ENCODE measurements at places on chromosomes 13 and 19.
A peak's percentile ranks its signal among the peaks of the same experiment; 100 is the strongest.

- DNase-seq, result no peak
Measured at GRCh38 chr13:39200249-39200910, 162.1 kb downstream of the NHLRC3 start.

- no peak for DNase-seq
Measured at GRCh38 chr13:107367258-107367657, 799.3 kb upstream of the ARGLU1 start.

- peak; percentile 47 for DNase-seq
Measured at GRCh38 chr19:9793071-9793591, 24.6 kb upstream of the ZNF846 start.

- DNase-seq, result no peak
Measured at GRCh38 chr13:27592865-27593264, 27.5 kb downstream of the LNX2 start.

DNA sequence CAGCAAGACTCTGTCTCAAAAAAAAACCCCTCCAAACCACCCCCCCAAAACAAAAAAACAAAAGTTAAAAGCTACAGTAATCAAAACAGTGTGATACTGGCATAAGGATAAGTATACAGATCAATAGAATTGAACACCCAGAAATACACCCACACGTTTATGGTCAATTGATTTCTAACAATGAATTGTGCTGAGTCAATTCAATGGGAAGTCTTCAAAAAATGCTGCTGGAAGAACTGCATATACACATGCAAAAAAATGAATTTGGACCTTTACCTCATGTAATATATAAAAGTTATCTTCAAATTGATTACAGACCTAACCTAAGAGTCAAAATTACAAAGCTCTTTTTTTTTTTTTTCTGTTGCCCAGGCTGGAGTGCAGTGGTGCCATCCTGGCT lies 19.8 kb upstream of the NAPA start:
- no peak for DNase-seq

DNA sequence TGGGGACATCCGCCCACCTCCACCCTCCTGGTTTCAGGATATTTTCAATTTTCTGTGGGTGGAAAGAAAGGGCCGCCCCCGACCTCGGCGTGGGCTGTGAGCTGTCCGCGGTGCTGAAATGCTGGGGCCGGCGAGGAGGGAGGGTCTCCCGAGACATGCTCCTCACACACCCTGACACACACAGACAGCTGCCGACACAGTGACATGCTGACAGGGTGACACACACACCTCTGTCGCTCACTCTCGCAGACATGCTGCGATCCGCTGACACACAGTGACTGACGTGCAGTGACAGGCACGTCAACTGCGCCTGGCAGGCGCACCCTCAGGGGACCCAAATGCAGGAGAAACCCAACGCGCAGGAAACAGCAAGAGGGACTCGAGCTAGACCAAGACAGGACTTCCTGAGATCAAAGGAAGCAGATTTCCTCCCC lies 25.1 kb upstream of the MEIS3 start:
- no peak for DNase-seq

DNA sequence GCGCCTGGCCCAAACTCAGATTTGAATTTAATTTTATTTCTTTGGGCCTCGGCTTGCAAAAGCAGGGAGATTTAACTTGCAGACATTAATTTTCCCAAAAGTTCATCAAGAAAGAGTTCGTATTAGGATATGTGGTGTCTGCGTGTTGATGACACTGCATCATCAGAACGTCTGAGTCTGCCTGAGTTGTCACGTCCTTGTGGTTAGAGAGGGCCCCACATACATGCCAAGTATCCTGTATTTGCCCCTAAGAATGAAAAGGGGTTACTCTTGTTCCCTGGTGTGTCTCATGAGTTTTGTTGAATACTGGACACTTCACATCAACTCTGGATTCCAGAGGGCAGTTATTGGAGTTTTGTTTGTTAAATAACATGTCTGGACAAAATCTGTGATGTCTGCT lies 5.6 kb upstream of the TEX29 start:
- no peak for DNase-seq

GRCh38 chr13:97327086-97327485 lies 105.0 kb downstream of the MBNL2 start:
- DNase-seq, result no peak

DNA sequence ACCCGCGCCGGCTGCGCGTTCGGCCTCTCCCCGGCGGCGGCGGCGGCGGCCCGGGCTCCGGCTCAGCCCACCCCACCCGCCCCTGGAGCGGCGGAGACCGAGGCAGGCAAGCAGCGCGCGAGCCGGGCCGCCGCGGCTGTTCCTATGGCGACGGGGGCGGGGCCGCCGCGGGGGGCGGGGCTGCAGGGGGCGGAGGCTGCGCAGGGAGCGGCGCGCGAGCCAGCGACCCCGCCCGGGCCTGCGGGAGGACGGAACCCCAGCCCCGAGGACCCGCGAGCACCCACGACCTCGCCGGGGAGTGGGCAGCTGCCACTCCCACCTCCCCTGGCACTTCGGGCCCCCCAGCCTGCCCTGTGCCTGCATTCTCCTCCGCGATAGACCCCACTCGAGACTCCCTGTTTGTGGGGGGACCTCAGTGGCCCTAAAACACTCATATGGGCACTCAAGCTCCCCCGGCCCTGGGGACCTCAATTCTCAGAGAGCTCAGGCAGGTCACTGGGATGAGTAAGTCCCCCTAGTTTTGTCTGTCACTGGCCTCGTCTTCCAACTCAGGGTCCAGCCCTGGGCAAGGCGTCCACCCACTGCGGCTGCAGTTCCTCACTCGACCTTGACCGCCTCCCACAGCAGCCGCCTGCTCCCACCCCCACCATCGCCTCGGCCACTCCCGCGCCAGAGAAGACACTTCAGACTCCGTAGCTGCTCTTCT lies at the start of gene CTXN1:
Gene CTXN1, minus strand, starts transcription at position 115 of the 706 bp plus-strand sequence. CDS start 597 bp downstream, outside the sequence.
- DNase-seq, result peak; percentile 57

GRCh38 chr19:4425537-4425936 lies 23.1 kb downstream of the CHAF1A start:
- no peak for DNase-seq

DNA sequence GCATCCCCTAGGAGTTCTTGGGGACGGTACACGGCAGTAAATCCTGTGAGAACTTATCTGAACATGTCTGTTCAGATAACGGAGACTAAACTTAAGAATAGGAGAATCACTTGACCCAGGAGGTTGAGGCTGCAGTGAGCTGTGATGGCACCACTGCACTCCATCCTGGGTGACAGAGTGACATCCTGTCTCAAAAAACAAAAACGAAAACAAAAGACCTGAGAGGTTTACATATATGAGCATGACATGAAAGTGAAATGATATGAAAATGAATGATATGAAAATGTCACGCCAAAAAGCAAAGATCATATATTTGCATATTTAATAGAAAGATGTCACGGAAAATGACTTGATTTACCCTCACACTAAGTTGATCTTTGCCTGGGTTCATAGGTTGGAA lies 5.8 kb downstream of the ZNF175 start:
- DNase-seq, result no peak

GRCh38 chr19:14023404-14024235 lies 4.3 kb upstream of the RLN3 start:
- no peak for DNase-seq

DNA sequence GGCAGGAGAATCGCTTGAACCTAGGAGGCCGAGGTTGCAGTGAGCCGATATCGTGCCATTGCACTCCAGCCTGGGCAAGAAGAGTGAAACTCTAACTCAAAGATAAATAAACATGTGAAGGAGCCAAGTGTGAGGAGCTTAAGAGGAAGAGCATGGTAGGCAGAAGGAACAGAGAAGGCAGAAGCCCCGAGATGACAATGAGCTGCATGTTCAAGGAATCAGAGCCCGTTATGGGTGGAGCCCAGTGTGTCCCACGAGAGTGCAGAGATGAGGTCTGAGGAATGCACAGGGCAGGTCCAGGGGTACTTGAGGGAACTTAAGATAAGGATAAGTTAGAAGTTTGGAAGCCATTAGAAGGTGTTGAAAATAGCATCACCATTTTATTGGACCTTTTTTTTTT lies 716 bp downstream of the FPR2 start:
- DNase-seq, result no peak

- no peak for DNase-seq
Measured at GRCh38 chr13:49733181-49733951, 42.1 kb upstream of the EBPL start.

- DNase-seq, result no peak
Measured at GRCh38 chr13:26446751-26447150, 110.7 kb upstream of the WASF3 start.

- DNase-seq, result no peak
Measured at GRCh38 chr19:2136796-2137195, 14.6 kb downstream of the AP3D1 start.

- DNase-seq, result no peak
Measured at GRCh38 chr13:65829241-65830008, 1400.7 kb downstream of the PCDH9 start.

GRCh38 chr19:17495639-17496296 lies 15.7 kb upstream of the PGLS start:
- DNase-seq, result no peak

- no peak for DNase-seq
Measured at GRCh38 chr19:47714339-47714738, 1.1 kb downstream of the EHD2 start.

DNA sequence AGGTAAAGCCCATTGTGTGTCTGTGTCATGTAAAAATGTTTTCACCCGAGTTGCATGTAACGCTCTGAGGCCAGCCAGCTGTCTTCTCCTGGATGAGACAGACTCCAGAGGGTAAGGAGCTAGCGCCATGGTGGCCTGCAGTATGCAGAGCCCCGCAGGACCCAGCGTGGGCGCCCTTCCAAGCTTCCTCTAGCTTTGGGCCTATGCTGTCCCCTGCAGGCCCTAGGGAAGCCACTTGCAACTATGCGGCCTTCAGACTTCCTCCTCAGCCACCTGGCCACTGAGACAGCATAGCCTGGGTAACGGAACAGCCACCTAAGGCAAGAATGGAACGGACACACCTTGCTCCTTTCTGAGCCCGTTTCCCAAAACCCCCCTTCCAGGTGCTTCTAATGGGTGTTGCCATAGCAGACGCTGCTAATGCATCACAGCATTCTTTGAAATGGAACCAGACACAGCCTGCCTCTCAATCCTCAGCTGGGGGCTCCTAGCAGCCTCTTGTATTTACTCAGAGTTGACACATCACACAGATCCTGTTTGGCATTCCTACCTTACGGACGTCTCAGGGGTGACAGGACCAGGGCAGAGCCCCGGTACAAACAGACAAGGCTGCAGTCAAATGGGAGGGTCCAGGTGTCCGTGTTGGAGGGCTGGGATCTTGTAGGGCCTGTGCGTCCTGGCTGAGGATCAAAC lies 6.2 kb downstream of the FAM32A start:
- DNase-seq, result no peak

DNA sequence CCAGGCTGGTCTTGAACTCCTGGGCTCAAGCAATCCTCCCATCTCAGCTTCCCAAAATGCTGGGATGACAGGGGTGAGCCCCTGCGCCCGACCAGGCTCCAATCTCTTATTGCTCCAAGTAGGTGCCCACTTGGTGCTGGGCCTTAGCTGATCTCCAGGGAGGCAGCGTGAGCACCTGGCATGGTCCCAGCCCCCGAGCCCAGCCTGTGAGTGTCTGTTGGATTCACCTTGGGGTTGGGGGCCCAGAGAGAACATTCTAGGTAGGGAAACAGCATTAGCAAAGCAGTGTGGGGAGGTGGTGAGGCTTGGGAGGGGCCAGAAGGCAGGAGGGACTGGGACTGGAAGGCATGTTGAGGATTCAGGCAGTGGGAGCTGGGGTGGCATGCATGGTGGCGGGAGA lies 45.5 kb downstream of the DNM2 start:
- DNase-seq, result no peak

GRCh38 chr13:112067116-112067741 lies at the start of gene SOX1:
Gene SOX1, plus strand, starts transcription at chr13:112067149. Its CDS starts 510 bp downstream, at chr13:112067659.
- no peak for DNase-seq

- DNase-seq, result no peak
Measured at GRCh38 chr19:35093430-35093829, 22.2 kb upstream of the FXYD3 start.

- no peak for DNase-seq
Measured at GRCh38 chr19:9009431-9009830, 778 bp downstream of the MUC16 start.

DNA sequence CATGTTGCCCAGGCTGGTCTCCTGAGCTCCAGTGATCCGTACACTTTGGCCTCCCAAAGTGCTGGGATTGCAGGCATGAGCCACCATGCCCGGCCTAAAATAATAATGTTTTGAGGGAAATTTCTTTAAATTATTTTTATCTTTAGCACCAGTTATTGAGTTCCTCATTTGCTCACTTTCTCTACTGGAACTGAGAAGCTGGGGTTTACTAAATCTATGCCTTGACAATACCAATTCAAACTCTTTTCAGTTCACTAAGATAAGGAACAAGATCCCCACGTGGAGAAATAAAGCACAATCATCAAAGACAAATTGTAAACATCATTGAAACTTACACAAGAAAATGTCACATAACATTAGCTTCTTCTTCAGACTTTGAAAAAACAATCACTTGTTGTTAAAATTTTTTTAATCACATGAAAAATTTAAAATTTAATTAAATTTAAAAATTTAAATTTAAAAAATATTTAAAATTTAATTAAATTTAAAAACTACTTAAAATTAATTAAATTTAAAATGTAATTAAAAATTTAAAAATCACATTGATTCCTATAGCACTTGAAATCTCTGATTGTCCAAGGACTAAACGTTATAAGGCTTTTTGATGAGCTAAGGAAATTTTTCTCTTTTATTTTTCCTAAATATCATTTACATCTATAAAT lies 25.2 kb upstream of the XPO4 start:
- no peak for DNase-seq

DNA sequence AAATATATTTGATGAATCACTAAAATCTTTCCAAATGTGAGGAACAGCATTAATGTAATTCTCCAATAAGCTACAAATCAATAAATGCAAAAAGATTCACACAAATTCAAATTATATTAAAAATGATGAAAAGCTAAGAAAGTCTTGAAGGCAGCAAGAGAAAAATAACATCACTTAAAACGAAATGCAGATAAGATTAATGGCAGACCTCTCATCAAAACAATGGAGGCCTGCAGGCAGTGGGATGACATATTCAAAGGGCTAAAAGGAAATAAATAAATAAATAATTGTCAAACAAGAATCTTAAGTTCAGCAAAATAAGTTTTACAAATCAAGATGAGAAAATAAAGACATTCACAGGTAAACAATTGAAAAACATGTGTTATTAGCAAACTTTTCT lies 952.1 kb downstream of the SLITRK6 start:
- no peak for DNase-seq

DNA sequence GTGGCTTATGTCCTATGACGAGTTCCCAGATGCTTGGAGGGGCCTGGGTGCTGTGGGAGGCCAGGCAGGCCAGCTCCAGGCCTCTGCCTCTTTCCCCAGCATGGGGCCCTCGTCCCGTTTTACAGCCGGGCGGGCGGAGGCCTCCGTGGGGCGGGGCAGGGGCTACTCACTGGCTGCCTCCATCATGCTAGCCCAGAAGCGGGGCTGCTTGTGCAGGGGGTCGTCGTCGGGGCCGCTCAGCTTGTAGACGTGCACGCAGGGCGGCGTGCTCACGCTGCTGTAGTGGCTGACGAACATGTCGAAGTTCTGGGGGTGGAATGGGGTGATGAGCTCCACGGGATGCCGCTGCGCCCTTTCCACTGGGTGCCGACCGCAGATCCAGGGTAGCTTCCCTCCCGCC lies 18.4 kb upstream of the MYDGF start:
- DNase-seq, result no peak

- DNase-seq, result no peak
Measured at GRCh38 chr13:20669162-20669561, 34.3 kb upstream of the IL17D start.

GRCh38 chr19:11766597-11767591 lies at the start of gene ZNF441:
Gene ZNF441, plus strand, starts transcription at chr19:11767000. Its CDS starts 194 bp downstream, at chr19:11767194.
- peak; percentile 89 for DNase-seq

GRCh38 chr13:113045251-113046127 lies 60.1 kb upstream of the F7 start:
- DNase-seq, result no peak
